Left ventricle myocardium inferior (tissue), 1 donor: ENCODE measurements at places on chromosomes 3 and 15.
A peak's percentile ranks its signal among the peaks of the same experiment; 100 is the strongest.

DNA sequence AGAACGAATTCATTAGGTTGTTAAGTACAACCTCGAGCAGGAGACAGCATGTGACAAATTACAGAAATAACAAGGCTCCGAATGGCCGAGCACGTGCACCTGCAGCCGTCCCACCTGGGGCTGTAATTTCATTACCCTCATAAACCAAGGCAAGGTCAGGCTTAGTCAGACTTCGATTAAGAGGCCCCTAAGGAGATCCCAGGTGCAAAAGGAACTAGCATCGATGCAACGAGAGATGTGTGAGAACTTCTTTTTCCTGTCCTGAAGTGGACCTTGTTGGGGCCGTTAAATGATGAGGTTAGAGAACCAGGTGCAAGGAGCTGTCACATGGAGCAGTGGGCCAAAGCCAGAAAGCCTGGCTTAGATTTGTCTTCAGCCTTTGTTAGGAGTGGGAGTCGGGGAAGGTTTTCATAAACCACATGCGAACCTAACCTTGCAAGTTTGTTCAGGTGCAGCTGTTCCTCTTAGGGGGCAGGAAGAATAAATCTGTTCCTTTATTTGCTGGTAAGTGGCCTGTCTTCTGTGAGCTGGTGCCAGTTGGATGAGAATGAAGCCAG, 559.9 kb upstream of the MCTP2 start:
- DNase-seq: no peak

DNA sequence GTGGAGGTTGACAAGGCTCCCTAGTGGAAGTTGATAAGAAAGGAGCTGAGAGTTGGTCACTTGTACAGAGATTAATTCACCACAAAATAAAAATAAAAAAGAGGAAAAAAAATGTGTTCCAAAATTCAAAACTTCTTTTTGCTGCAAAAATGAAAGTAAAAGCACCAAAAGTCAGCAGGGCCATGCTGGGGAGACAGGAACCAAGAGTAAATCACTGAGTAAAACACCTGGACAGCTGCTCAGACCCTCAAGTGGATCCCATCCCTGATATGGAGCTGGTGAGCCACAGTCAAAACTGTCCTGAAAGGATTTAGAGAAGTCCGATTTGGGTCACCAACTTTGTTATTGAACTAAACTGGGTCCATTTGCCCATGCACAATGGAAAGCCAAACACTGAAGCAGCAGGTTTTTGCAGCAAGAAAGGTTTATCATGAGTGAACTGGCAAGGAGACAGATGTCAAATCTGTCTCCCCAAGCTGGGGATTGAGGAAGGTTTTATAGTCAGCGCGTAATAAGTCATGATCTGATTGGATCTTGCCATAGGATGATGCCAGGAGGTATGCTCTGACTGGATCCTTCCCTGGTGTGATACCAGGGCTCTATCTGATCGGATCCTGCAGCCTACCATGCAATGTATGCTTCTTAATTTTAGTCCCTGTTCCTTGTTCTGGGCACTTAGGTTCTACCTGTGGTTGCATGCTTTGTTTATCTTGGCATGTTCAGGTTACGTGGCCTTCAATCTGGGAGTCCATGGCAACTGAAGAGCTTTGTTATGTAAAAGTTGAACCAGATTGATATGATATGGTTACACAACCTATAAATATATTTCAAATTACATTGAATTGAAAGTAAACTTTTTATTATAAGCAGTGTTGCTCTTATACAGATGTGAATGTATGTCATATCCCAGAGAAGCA, 313.2 kb downstream of the POLQ start:
- DNase-seq: no peak

- no peak for DNase-seq
These were observed 37.5 kb upstream of the C3orf38 start for GRCh38 chr3:88112289-88112688.

DNA sequence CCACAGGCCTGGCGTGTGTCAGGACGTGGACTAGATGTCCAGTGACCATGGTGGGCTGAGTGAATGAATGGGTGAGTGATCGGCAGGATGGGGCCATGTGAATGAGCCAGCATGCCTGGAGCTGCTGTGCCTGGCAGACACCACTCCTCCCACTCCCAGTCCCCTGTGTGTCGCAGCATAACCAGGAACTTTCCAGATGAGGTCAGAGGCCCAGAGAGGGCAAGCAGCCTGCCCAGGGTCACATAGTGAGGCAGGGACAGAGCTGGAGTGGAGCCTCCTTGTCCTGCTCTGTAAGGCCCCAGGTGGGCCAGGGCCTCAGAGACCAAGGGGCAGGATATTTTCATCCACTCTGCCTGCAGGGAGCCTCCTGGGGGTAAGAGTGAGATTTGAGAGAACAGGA, 6.4 kb downstream of the IQSEC1 start:
- no peak for DNase-seq

- no peak for DNase-seq
These were observed 177.5 kb downstream of the SUCNR1 start for GRCh38 chr3:152050903-152051302.

DNA sequence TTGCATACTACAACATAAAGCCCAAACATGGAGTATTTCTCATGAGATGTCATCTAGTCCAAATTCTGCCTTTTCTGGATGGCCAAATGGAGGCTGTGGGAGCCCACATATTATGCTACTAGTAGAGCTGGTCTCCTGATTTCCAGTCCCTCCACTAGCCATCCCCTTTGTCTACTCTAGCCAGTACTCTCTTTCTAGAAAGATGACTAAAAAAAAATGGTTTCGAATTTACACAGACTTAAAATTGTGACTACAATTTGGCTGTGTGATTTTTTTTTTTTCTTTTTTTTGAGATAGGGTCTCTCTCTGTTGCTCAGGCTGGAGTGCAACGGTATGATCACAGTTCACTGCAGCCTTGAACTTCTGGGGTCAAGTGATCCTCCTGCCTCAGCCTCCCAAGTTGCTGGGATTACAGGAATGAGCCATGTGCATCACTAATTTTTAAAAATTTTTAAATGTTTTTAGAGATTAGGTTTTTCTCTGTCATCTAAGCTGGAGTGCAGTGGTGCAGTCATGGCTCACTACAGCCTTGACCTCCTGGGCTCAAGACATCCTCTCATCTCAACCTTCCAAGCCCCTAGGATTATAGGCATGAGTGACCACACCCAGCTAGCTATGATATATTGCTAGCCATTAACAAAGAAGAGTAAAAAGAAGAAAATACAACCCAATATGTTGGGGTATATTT, 273.9 kb downstream of the ADAMTSL3 start:
- DNase-seq: no peak

GRCh38 chr15:85804481-85805170, 9.9 kb upstream of the KLHL25 start:
- no peak for DNase-seq

DNA sequence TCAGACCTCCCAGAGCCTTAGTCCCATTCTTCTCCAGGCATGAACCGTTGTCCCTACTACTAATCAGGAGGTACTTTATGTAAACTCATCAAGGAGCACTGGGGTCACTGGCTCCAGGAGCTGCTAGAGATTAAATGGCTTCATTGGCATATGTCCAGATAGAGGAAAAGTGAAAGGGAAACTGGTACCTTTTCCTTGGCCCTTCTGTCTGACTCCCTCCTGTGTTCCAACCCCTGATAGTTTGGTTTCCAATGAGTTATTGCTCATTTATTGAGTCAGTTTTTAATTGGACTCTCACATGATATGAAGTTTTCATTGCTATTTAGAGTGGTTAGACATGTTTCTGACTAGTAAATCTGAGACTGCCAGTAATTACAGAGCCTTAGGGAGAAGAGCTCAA, 130.5 kb upstream of the BFSP2 start:
- no peak for DNase-seq

GRCh38 chr15:89377024-89377841, 42.6 kb upstream of the POLG start:
- DNase-seq: no peak

DNA sequence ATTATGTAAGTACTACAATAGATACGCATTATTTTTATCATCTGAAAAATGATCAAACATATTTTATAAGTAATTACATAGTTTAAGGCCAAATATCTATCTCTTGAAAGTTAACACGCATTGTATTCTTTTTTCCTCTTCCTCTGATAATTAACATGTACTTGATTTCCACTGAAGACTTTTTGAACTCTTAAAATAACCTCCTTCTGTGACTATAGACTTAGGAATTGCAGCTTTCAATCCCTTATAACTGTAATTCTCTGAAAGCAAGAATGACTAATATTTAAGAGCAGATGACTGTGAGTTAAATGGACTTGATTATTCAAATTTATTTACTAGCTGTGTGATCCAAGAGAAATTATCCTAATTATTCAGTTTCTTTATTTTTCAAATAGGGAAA, 730.6 kb upstream of the NECTIN3 start:
- DNase-seq: no peak

- no peak for DNase-seq
These were observed 4.9 kb downstream of the LEKR1 start for GRCh38 chr3:156831006-156831405.

GRCh38 chr3:126851934-126852333, 131.0 kb upstream of the PLXNA1 start:
- DNase-seq: no peak

- peak; percentile 56 for DNase-seq
These were observed 35.5 kb upstream of the PLCL2 start for GRCh38 chr3:16849229-16849628.

DNA sequence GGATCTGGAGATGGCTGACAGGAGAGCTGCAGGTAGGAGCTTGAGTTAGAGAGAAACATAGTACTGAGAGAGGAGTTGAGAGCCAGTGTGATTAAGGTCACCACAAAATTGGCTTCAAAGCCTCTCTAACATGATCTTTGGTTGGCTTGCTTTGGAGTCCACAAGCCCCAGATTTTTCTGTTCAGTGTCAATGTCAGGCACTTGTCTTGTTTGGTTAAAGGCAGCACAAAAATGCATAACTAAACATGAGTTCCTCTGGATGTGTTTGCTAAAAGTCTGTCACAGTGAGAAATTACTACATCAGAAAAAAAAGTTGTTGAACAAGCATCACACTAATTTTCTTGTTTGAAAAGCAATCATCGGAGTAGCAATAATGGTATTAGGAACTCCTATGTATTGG, 440.5 kb downstream of the NTRK3 start:
- no peak for DNase-seq

DNA sequence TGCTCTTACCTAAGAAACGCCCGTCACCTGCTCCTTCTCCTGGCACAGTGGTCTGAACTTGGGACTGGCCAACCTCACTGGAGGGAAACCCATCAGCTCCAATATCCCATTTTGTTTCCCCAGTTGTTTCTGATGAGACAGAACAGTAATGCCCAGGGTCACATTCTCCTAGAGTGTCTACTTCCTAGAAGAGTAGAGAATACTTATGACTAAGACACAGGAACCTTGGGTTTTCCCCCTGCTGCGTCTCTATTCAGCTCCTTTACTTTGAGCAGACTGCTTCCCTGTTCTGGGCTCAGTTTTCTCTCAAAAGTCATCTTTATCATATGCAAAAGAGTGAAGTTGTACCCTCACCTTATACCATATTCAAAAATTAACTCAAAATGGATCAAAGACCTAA, 79.4 kb downstream of the POLR2M start:
- no peak for DNase-seq

DNA sequence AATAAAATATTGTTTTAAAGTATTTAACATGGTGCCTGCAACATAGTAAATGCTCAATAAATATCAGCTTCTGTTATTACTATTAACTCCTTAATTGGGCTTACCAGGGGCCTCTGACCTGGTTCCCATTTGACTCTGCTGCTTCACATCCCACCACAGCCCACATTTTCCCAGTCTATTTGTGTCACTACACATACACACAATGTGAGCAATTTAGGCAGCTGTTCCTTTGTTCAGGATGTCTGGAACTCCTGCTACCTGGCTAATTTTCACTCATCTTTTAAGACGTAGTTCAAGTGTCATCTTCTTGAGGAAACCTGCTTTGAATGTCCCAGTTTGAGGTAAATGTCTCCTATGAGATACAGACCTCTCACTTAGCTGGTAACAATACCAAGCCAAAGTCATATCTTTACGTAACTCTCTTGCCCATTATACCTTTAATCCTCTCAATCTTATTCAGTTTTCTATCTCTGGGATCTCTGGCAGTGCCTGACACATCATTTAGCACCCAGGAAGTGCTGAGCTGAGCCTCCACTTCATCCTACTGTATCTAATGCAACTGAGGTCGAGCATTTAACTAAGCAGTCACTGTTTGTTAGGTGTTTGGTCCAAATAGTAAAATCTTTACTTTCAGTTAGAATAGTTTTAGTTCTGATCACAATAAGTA, 4.4 kb downstream of the TGFBR2 start:
- no peak for DNase-seq

- no peak for DNase-seq
These were observed 42.1 kb downstream of the ESYT3 start for GRCh38 chr3:138476526-138476925.

DNA sequence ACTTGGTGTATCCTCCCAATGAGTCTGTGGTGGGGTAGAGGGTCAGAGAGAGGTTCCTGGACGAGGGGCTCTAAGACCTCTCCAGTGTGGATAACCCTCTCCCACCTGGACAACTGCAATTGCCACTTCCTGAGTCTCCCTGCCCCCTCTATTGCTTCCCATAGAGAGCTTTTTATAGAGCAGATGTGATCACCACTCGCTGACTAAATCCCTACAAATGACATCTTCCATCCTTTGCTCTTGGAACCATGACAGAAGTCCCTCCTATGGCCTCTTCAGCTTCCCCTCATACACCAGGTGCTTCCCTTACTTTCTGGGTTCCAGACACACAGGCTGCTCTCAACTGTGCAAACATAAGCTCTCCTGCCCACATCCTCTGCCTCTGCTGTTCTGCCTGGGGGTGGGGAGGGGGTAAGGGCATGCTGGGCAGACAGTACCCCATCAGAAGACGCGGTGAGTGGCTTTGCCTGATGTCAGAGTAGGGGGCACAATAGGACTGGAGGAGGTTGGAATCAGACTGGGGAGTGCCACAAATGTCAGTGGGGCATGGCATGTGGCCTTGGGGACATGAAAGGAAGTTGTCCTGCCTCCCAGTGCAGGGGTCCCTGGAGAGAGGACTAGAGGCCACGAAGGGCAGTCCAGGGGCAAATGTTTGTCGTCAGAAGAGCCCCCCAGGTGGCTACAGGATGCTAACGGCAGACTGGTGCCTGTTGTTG, 15.2 kb downstream of the ITIH3 start:
- DNase-seq: no peak

- no peak for DNase-seq
These were observed 632.0 kb downstream of the NSUN3 start for GRCh38 chr3:94694894-94695293.

- peak; percentile 46 for DNase-seq
These were observed 12.0 kb downstream of the MESD start for GRCh38 chr15:80977627-80978036.

DNA sequence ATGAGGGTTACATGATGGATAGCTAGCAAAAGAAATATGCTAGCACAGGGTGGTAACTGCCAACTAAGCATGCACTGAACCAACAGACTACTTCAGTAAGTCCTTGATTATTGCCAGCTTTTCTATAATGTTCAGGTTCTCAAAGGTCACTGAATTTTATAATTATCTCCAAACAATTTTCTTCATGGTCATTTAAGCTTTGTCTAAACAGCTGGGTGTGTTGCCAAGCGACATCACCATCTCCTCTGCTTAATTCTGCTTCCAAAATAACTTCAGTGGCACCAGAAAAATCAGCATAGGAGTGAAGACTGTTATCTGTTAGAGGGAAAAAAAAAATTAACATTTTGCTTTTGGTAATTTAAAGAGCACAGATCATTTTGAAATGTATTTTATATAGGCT, 54.6 kb upstream of the TOP2B start:
- DNase-seq: no peak

GRCh38 chr3:15478640-15478979, 42.9 kb downstream of the COLQ start:
- DNase-seq: no peak
